ENCODE measurements at places on chromosomes 16 and 17.

GRCh38 chr17:66523378-66524200, 221.2 kb downstream of the PRKCA start:
- no peak for DNase-seq

- DNase-seq = no peak
These were observed 9.2 kb downstream of the SNN start for GRCh38 chr16:11677451-11677951.

DNA sequence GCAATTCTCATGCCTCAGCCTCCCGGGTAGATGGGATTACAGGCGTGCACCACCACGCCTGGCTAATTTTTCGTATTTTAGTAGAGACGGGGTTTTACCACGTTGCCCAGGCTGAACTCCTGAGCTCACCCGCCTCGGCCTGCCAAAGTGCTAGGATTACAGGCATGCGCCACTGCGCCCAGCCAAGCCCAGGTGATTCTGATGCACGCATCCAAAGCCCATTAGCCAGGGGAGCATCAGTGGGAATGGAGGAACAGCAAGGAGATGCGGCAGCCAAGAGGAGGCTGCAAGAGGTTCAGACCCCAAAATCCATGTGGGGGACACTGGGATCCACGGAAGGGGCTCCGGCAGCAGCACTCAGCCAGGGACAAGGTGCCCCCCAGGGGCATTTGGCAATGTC, 12.1 kb downstream of the ATP2A3 start:
- DNase-seq = no peak

DNA sequence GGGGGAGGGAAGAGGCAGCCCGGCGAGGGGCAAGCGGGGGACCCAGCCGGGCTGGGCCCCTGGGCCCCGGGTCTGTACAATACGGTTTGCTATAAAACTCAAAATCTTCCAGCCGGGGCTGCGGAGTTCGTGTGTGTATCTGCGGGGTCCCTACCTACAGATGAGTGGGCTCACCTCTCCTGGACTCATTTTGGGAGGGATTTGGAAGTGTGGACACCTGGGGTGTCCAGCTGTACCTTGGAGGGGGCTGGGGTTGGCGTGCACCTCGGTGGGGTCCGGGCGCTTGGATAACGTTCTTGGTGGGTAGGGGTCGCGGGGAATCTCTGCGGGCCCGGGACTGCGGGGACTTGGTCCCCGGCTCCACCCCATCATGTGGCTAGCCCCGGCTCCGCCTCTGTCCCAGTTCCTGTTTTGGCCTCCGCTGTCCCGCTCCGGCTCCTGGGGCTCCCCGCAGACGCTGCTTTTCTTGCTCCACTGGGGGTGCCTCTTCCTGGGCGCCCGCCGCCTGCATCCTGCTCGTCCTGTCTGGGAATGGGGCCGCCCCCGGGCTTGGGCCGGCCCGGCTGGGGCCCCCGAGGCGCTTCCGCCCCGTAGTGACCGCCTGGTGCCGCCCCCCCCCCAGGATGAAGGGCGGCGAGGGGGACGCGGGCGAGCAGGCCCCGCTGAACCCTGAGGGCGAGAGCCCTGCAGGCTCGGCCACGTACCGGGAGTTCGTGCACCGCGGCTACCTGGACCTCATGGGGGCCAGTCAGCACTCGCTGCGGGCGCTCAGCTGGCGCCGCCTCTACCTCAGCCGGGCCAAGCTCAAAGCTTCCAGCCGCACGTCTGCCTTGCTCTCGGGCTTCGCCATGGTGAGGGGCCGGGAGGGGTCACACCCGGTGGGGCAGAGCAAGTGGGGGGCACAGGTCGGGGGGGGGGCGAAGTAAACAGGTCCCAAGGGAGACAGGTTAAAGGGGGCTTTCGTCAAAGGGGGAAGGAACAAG, at the start of gene ORAI3:
TSS of gene ORAI3 (plus strand) at position 402 of the 983 bp plus-strand sequence. CDS start at position 624, 222 bp downstream.
- peak; percentile 67 for DNase-seq
